Upper lobe of right lung (tissue), 1 donor: ENCODE measurements at places on chromosomes 16 and 17. TPM values are rescaled to one million over a fixed set of nuclear protein-coding genes. Genes with fewer than 3 reads are reported as not detected.

Gene RNF227
- 8.0 TPM for total RNA-seq

Gene CA4
- total RNA-seq = 73.1 TPM

Gene ASPA
- 8.2 TPM for total RNA-seq

Gene ARHGAP44
- 41.2 TPM for total RNA-seq

Gene NOXO1
- 1.8 TPM for total RNA-seq

Gene JMJD8
- total RNA-seq = 51.3 TPM

- H3K4me1 ChIP-seq = peaks cover 30% of the 10 kb centered on the region
- H3K27me3 ChIP-seq = no peaks in the 10 kb centered on the region
- no peak for DNase-seq
These were observed 55.4 kb downstream of the CFDP1 start for GRCh38 chr16:75377729-75378386.

DNA sequence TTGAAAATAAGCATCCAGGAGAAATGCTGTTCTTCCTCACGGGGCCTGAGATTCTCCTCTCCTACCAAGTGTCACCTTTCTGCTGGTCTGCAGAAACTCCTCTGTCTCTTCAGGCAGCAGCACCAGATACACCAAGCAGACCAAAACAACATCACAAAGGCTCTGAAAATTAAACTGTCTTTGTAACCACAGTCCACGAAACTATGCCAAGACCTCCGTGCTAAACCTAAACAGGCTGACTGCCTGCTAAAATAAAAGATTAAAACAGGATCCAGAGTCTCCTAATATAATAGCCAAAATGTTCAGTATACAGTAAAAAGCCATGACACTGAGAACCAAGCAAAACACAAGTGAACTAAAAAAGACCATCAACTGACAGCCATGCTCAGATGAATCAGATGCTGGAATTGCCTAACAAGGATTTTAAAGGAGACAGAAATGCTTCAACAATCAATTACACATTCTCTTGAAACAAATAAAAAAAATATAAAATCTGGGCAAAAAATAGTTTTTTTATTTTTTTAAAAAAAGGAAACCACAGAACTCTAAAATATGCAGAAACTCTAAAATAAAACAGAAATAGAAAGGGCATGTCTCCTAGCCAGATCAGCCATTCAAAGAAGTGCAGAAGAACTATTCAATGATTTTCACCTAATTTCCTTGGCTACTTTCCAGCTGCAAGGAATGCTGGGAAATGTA is 50.3 kb upstream of the TOX3 start:
- no peaks in the 10 kb centered on the region for H3K4me1 ChIP-seq
- H3K4me3 ChIP-seq = no peak overlapping the region
- H3K27me3 ChIP-seq = no peaks in the 10 kb centered on the region

GRCh38 chr16:17159617-17160016 is 311.1 kb downstream of the XYLT1 start:
- DNase-seq = no peak
- H3K4me3 ChIP-seq = no peak overlapping the region
- H3K36me3 ChIP-seq = no peaks in the 10 kb centered on the region
- no peak overlapping the region for H3K27ac ChIP-seq

DNA sequence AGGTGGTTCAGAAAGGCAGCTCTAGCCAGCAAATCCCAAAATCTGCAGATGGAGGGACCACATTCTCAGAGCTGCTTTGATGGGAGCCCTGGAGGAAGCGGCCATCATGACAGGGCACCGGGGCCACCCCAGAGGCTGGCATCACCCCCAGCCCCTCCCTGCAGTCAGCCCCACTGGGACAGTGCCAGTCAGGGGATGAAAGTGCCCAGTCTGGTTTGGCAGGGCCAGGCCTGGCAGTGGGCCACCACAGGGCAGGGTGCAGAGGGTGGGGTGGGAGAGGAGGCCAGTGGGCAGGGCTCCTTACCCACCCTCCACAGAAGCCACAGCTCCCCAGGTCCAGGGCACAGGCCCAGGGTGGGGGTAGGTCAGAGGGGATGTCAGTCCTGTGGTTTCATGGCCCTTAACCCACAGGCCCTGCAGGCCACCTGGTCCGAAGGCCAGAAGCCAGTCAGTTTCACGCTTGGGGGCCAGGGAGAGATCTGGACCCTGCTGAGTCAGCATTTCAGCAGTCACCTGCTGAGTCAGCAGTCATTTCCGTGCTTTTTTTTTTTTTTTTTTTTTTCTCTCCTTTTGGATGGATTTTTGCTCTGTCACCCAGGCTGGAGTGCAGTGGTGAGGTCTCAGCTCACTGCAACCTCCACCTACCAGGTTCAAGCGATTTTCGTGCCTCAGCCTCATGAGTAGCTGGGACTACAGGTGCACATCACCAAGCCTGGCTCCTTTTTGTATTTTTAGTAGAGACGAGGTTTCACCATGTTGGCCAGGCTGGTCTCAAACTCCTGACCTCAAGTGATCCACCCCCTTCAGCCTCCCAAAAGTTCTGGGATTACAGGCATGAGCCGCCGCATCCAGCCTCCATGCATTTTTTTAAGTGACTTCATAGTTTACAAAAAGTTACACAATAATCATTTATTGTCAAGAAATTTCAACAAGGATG is 10.4 kb downstream of the SLC25A10 start:
- DNase-seq = peak; percentile 92
- no peaks in the 10 kb centered on the region for H3K27me3 ChIP-seq
- no peak overlapping the region for H3K4me3 ChIP-seq
- H3K36me3 ChIP-seq = no peaks in the 10 kb centered on the region
- no peak overlapping the region for H3K27ac ChIP-seq

DNA sequence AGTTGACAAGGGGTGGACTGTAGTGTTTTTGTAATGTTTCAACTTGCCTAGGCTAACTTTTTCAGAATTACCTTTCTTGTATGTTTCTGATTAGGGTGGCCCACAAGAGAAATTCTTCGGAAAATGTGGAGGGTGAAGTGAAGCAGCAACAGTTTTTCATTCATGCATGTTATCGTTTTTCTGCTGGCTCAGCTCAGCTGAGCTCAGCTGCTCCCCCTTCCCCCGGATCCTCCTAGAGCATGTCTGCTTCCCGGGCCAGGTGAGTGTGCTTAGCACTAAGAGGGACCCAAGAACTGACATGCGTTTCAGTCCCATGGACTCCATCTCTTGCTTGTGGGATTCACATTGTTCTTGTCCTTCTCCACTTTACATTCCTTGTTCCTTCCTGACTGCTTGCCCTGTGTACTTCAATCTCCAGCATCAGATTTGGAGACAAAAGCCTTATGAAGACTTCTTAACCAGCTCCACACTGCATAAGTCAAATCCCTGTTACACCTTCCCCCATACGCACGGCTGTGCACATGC is 33.6 kb downstream of the SCPEP1 start:
- no peak overlapping the region for H3K27ac ChIP-seq
- no peaks in the 10 kb centered on the region for H3K4me1 ChIP-seq
- no peak for DNase-seq
- H3K4me3 ChIP-seq = no peak overlapping the region
- no peaks in the 10 kb centered on the region for H3K27me3 ChIP-seq

- H3K27me3 ChIP-seq = no peaks in the 10 kb centered on the region
- DNase-seq = no peak
- no peak overlapping the region for H3K4me3 ChIP-seq
- H3K36me3 ChIP-seq = no peaks in the 10 kb centered on the region
- no peaks in the 10 kb centered on the region for H3K4me1 ChIP-seq
These were observed 96.1 kb downstream of the KCNJ2 start for GRCh38 chr17:70265471-70265870.

DNA sequence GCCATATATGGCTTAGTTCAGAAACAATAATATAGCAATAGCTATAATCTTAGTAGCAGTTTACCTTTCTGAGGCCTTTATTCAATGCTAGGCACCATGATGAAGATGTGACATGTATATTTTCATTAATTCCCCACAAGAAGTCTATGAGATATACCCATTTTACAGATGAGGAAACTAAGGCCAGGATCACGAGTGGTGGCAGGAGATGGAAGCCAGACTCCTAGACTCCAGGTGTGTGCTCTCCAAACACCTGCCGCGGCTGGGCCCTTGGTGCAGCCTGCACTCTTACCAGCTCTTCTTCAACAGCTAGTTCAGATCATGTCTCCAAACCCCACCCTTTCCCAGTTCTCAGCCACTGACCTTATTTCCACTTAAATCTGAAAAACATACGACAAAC is 15.2 kb downstream of the NXPH3 start:
- no peak overlapping the region for H3K4me3 ChIP-seq
- DNase-seq = no peak
- peaks cover 28% of the 10 kb centered on the region for H3K36me3 ChIP-seq

GRCh38 chr17:34764716-34765115 is 185.3 kb downstream of the TMEM132E start:
- H3K4me1 ChIP-seq = no peaks in the 10 kb centered on the region
- no peak overlapping the region for H3K27ac ChIP-seq
- H3K36me3 ChIP-seq = no peaks in the 10 kb centered on the region
- H3K27me3 ChIP-seq = no peaks in the 10 kb centered on the region
- DNase-seq = no peak
